ENCODE measurements at places on chromosomes 2 and 18.

- no peak for DNase-seq
Measured at GRCh38 chr2:20568501-20569463, 82.1 kb downstream of the HS1BP3 start.

- DNase-seq = no peak
Measured at GRCh38 chr2:189854187-189854586, 69.9 kb downstream of the PMS1 start.

- no peak for DNase-seq
Measured at GRCh38 chr2:152701198-152701597, 16.1 kb downstream of the PRPF40A start.

DNA sequence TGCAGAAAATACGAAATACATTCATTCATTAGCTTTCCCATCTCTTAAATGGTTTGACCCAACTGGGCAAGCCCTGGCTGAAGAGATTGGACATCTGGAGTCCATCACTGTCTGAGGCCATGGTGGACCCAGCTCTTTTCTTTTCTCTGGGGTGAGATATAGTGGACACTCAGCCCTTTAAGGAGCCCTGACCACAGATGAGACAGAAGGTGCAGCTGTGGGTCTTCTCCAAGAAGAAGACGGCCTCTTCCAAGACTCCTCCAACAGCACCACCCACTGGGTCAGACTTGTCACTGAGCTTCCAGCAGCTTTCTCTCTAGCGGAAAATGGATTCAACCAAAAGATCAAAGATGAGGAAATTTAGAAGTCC lies 27.2 kb downstream of the TWIST2 start:
- DNase-seq = no peak

- no peak for DNase-seq
Measured at GRCh38 chr2:50635824-50636223, 396.1 kb downstream of the NRXN1 start.

DNA sequence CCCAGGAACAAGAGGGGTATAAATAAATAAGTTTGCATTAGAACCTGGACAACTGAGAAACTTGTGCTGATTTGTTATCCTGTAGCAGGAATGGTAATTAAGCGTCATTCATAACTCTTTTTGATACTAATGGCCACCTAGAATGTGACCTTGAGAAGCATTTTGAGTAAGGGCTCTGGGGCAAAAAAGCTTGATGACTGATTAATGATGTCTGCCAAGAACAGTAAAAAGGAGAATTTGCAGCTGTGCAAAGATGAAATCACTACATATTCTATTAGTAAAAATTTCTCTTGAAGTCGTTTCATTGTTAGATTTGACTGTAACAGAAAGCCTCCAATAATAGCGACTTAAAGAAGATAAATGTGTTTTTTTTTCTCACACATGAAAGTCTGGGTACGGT lies 157.7 kb downstream of the PRKCE start:
- DNase-seq = no peak

- no peak for DNase-seq
Measured at GRCh38 chr2:165634855-165635254, 159.2 kb downstream of the GALNT3 start.

GRCh38 chr2:150806336-150806735 lies 318.9 kb upstream of the RND3 start:
- no peak for DNase-seq

DNA sequence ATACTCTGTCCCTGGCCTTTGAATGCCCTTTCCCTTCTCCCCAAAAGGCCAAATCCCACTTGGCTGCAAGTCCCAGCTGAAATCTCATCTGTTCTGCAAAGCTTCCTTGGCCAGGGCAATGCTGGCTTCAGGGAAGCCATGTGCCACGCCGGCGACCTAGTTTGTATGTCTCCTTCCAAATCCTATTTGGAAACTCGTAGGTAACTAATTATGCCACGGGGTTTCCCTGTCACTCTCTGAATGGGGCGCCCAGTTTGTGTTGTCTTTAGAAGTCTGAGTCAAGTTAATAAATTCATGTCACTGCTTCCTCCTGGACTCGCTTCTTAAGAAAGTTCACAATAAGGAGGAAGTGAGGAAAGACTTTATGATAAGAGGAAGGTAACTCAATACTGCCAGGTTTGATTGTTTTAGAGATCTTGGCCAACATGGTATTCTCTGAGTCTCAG lies 19.1 kb downstream of the FHL2 start:
- DNase-seq = no peak

DNA sequence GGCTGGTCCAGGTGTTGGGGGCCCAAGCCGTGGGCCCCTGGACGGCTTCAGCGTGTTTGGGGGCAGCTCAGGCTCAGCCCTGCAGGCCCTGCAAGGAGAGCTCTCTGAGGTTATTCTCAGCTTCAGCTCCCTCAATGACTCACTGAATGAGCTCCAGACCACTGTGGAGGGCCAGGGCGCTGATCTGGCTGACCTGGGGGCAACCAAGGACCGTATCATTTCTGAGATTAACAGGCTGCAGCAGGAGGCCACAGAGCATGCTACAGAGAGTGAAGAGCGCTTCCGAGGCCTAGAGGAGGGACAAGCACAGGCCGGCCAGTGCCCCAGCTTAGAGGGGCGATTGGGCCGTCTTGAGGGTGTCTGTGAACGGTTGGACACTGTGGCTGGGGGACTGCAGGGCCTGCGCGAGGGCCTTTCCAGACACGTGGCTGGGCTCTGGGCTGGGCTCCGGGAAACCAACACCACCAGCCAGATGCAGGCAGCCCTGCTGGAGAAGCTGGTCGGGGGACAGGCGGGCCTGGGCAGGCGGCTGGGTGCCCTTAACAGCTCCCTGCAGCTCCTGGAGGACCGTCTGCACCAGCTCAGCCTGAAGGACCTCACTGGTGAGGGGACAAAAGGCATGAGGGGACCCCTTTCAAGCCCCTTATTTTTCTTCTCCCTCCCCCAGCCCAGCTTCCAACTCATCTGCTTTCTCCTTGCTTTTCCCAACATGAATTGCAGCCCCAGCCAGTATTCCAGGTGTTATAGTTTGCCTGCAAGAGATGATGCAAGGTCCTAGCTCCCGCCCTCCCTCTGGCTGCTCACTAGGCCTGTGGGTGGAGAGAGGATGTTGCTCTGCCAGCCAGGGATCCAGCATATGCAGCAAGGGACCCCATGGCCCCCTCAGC lies 2.9 kb upstream of the KHK start:
- no peak for DNase-seq

GRCh38 chr2:165149439-165149838 lies 54.4 kb downstream of the SCN3A start:
- DNase-seq = no peak

- no peak for DNase-seq
Measured at GRCh38 chr2:216056739-216057138, 24.9 kb downstream of the PECR start.

DNA sequence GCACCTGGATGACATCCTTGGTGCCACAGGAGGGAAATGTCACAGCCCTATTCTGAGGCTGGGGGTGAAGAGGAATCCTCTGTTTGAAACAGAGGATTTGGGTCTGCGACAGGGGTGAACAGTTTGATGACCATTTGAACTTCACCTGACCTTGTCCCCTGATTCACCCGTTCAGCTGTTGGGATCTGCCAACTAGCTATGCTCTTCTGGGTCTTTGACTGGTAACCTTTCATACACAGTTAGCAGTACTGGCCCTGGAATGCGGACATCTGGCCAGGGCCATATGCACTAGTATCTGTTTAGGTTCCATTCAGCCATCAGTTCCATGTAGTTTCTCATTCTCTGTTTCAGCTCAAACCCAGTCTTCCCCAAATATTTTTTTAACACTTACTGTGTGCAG lies 72.6 kb upstream of the MCFD2 start:
- no peak for DNase-seq

- no peak for DNase-seq
Measured at GRCh38 chr2:8835279-8835678, 2.1 kb downstream of the KIDINS220 start.

DNA sequence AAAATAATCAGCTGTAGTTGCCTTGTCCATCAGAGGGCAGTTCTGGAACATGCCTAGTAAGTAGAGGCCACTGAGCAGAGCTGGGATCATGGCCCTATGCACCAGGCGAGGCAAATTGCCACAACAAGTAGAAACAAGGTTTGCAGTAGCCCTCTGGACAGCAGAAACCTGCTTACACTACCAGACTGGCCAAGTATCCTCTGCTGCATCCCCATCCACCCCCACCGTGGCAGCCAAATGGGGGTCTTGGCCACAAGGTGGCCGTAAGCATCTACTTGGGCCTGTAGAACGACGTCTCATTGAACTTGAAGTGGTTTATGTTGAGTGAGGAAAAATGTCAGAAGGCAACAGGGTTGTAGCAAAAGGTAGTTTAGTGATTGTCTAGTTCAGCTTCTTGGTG lies 241.2 kb downstream of the ALPK2 start:
- DNase-seq = no peak

- DNase-seq = no peak
Measured at GRCh38 chr2:180618570-180618969, 361.8 kb upstream of the UBE2E3 start.

DNA sequence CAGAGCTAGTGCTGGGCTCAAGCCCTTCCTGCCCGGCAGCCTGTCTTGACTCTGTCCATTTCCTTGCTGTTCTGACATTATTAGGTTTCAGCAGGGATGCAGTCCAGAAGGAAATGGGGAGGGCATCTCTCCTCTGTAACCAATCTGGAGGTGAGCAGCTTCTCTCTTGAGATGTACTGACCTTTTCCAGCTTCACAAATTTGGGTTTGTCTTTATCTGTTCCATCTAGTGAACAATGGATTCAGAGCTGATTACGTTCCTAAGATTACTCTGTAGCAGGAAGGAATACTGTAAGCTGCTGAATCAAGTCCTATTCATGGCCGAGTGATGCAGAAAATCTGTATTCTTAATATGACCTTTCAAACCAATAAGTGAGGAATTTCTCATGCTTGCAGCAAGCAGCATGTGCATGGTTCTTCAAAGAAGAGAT lies 11.0 kb downstream of the PLA2R1 start:
- no peak for DNase-seq

DNA sequence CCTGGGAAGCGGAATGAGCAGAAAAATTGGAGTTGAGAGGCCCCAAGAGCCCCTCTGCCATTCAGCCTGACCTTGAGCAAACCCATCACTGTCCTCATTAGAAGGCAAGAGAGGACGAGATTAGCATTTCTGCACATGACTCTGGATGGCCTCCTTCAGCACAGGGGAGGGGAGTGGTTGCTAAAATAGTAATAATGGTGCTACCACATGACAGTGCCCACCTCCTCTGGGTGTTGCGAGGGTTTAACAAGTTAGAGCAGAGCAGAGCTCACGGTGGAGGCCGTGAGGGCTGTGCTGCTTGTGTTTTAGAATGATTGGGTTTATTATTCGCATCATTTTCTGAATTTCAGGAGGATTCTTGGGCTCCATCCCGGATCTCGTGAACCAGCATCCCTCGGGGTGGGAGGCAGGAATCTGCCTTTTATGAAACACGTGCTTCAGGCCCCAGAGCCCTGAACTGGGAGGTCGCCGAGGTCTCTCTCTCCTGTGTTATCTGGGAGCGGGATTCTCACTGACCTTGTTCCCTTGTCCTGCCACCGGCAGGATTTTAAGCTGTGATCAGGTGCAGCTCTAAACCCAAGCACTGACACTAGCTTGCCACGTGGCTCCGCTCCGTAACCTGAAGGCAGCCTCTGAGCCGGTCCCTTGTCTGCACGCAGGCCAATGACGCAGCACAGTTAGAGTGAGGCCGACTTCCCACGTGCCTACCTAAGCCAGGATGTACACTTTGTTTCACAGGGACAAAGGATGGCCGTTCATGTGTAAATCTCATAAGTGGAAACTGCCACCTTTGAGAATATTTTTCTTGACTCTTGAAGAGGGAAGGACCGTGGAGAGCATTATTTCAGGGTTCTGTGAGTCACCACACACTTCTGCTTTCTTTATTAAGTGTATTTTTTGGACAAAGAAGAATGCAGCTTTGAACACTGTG lies 142.3 kb downstream of the ACOXL start:
- no peak for DNase-seq

DNA sequence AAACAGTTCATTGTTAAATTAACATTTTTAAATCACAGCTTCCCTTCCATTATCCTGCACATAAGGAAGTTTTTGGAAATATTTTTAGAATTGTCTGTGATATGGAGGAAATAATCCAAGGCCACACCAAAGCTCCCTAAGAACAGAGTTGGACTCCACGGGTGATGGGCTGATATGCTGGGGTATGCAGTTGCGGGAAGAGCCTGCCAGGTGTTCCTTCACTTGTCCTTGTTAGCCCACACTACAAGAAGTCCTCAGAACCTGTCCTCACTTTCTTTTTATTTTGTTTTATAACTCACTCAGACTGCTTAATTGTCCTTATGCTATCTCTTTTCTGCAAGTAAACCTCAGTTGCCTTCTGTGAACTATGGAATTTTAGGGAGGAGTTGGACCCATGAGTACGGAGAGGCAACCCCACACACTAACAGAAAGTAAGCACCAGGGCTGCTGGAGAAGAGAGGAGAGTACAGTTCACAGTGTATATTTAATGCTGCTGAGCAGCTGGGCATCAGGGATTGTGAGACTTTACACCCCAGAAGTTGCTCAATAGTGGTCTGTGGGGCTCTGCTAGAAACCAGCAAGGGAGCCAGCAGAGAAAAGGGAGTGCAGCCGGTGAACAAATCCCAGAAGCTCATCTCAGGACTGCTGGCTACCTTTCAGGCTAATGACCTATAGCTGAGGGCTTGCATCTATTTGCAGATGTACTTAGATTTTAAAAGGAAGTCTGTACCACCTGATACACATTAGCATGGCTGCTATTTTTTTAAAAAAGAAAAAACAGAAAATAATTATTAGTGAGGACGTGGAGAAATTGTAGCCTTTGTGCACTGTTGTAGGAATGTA lies 280.1 kb upstream of the STON1 start:
- no peak for DNase-seq

- DNase-seq = no peak
Measured at GRCh38 chr2:3626812-3627499, 31.0 kb upstream of the ALLC start.

GRCh38 chr2:229925201-229925600 lies 2.9 kb downstream of the FBXO36 start:
- no peak for DNase-seq

DNA sequence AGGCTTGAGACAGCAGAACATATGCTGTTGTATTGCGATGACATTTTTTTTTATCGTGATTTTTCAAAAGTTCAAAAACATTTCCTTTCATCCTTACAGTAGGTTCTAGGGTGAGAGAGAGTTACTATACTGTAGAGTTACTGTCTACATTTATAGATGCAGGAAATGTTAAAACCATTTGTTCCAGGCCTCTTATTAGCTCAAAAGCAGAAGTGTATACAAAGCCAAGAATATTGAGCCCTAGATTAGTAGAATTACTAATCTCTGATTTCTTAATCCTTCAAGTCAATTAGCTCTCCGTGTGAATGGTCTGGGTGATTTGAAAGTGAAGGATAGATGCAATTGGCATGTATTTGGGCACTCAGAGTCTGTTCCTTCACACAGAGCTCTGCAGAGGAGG lies 73.1 kb downstream of the MAPRE2 start:
- no peak for DNase-seq

GRCh38 chr2:81389203-81389602 lies 1084.7 kb upstream of the LRRTM1 start:
- no peak for DNase-seq

- no peak for DNase-seq
Measured at GRCh38 chr2:177273408-177273807, 8.9 kb upstream of the NFE2L2 start.

GRCh38 chr18:71327441-71327840 lies 1038.6 kb downstream of the SOCS6 start:
- no peak for DNase-seq

- DNase-seq = no peak
Measured at GRCh38 chr2:237663517-237664110, 36.2 kb downstream of the LRRFIP1 start.

Measured in CD4-positive, alpha-beta T cell treated with Interleukin-15 for 4 hours (primary cell).